Activated effector memory CD4-positive, alpha-beta T cell treated with Interleukin-2 at 50 U/mL for 16 hours (primary cell): ENCODE measurements at places on chromosomes 11 and 22.

GRCh38 chr11:114448749-114449482, 9.6 kb downstream of the REXO2 start:
- DNase-seq, result no peak

GRCh38 chr11:844693-845644, 2.3 kb downstream of the TSPAN4 start:
- DNase-seq, result no peak

- DNase-seq, result no peak
These were observed 63.2 kb downstream of the PACS1 start for GRCh38 chr11:66133216-66133775.

GRCh38 chr22:31144223-31144622, 3.9 kb upstream of the PLA2G3 start:
- no peak for DNase-seq

GRCh38 chr11:8098879-8099278, 17.9 kb downstream of the TUB start:
- DNase-seq, result no peak

DNA sequence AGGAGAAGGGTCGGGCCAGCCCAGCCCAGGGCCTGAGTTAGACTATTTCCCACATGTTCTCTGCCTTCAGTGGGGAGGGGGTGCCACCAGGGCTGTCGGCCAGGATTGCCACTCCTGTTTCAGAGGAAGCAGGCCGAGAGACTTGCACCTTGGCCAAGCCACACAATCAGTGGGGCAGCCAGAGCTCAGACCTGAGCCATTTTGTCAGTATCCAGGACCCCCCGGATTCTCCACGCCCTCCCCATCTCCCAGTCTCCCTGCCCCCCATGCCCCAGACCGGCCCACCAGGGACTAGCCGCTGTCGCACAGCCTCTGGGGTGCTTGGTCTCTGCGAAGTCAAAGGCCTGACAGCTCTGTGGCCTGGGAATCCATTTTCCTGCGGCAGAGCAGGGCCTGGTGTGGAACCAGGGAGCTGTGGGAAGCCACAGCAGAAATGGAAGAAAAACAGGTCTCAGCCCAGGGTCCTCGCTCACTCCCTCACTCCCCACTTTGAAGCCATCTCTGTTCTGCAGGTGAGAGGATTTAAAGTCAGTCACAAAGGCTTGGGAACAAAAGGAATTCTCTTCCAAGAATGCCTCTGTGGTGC, 25.5 kb upstream of the MGAT3 start:
- no peak for DNase-seq

DNA sequence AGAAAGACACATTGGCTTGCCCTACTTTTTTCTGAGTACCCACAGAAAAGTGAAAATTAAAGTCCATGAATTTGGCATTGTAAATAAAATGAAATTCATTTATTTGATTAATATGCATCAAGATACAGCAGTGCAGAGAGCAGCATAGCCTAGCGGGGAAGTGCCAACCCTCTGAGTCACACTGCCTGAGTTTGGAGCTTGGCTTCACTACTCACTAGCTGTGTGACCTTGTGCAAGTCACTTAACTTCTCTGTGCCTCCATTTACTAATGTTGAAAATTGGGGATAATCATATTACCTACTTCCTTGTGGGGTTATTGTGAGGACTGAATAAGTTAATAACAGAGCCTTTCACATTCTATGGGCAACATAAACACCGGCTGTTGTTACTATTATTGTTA, 111.5 kb upstream of the CSNK2A3 start:
- DNase-seq, result no peak

DNA sequence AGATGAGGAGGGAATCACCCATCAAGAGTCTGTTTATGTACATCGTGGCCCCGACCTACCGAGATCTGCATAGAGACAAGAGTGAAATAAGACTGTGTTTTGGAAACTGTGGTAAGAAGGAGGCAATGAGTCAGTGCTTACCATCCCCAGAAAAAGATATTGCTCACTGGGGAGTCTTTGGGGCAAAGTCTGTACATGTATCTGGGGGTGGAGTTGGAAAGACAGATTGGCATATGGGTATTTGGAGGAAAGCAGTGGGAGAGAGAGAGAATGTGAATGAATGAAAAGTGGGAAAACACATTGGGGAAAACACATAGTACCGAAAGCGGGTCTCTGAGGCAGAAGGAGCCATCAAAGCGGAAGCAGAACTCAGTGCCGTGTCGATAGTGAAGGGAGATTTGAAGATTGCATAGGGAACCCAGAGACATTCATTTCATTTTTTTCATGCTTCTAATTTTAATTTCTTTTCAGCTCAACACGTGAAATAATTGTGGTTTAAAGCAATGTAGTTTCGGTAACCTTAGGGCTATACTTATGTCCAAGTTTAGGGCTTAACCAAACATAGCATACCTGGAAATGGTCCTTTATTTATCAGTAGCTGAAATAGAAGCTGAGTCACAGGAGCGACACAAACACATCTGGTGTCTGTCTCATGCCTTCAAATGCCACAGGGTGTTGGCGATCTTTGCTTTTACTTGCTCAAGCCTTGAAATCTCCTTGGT, 98.6 kb upstream of the CD44 start:
- peak; percentile 42 for DNase-seq

DNA sequence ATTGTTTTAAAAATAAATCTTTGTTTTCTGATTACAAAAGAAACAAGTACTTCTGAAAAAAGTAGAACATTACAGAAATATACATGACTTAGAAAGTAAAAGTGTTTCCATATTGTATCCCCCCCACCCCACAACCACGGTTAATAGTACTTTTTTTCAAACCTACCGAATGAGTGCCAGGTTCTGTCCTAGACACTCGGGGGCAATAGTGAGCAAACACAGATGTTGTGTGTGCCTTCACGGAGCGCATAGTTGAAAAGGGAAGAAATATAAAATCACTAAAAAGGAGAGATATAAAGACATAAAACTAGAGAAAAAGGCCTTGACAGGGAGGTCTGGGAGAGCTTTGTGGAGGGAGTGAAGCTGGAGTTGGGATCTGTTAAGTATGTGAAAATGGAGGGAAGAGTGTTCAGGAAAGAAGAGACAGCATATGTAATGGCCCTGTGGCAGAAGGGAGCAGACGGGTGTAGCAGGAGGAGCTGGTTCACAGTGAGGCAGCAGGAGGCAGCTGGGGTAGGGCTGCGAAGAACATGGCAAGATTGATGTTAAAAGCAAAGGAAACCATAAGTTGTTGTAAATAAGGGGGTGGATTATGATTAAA, 42.1 kb upstream of the ALX4 start:
- DNase-seq, result no peak

- DNase-seq, result no peak
These were observed 21.3 kb upstream of the ELFN2 start for GRCh38 chr22:37448516-37449127.

DNA sequence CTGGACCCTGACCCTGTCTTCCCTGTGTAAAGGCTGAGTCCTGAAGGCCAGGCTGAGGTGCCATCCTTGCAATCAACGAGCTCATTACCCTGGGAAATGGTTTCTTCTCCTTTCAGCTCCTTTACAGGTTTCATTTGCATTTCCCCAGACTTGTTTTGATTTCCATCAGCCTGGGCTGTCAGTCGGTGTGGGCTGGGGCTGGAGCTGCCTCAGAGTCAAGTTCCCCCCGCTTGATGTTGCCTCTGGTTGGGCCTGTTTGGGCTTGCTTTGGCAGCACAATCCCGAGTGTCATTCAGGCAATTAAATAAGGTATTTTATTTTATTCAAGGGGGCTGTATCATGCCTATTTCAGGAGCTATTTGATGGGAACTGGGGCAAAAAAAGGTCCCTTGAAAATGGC, 424.9 kb downstream of the INSC start:
- no peak for DNase-seq

- DNase-seq, result no peak
These were observed 1495.7 kb downstream of the TBC1D22A start for GRCh38 chr22:48258064-48258701.

- no peak for DNase-seq
These were observed 7.1 kb downstream of the YWHAH start for GRCh38 chr22:31951194-31952093.

GRCh38 chr11:108237058-108237481, 14.2 kb downstream of the ATM start:
- no peak for DNase-seq

DNA sequence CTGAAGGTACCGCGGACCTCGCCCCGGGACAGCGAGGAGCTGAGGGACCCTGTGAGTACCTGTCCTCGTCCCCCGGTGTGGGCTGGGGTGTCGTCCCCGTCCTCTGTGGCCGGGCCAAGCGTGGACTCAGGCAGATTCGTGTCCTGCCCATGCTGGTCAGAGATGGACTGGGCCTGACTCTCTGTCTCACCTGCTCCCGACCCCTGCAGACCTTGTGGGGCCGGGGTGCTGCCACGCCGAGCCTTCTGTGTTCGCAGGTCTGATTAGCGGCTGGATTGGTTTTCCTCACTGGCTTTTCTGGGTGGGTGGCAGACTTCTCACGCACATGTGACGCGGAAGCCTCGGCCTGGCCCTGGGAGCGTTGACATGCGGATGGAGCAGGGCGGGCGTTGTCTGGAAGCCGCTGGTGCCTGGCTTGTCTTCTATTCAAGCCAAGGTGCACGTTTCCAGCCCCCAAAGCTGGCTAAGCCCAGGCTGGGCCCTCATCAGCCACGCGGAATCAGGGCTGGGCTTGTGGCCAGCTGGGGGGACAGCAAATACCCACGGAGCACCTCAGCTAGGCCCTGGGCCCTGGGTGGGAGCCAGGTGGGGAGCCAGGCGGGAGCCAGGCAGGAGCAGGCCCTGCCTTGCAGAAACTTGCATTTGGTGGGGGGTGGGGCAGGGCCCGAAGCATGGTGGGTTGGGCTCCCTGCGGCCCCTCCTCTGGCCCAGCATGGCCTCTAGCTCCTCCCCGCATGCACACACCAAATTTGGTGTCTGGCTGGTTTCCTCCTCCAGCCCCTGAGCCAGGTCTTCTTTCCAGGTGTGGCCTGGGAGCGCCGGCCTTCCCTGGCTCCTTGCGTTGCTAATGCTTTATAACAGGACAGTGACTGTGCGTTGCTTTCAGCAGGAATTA, 7.0 kb downstream of the GRAMD4 start:
- no peak for DNase-seq

- DNase-seq, result no peak
These were observed 3.7 kb upstream of the HSPA8 start for GRCh38 chr11:123065621-123066020.

DNA sequence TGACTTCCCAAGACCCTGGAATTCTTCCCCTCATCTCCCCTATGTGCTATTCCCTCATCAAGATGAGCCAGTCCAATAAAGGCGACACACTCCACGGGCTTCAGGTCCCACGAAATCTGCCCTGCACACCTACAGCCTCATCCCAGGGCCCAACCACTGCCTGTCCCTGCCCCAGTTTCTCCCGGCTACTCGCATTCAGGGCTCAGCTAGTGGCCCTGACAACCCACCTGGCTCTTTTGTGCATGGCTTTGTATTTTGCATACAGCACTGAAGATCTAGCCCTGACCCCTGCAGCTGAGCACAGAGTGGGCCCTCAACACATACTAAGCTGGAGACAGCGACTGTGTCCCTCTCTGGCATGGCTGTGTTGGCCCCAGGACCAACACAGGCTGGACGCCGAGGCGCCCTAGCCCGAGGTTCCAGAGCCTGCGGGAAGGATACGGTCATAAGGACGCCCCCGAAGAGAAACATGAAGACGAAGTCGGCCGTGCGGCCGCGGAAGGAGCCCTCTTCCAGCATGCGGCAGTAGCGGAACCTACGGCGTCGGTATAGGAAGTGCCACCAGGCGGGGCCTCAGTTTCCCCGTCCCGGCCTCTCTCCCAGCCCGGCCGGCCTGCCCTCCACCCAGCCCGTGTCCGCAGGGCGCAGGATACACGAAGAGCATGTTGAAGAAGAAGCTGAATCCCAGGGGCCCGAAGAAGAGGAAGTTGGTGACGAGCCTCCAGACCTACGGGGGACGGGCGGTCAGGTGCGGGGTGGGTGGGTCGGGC, 710 bp downstream of the DERL3 start:
- DNase-seq, result no peak

GRCh38 chr22:37166675-37167066, 17.0 kb upstream of the IL2RB start:
- peak; percentile 76 for DNase-seq

GRCh38 chr11:488992-489391, 18.1 kb downstream of the RNH1 start:
- no peak for DNase-seq

- DNase-seq, result no peak
These were observed 910.4 kb downstream of the METTL15 start for GRCh38 chr11:29018631-29019030.

- DNase-seq, result no peak
These were observed 7.6 kb downstream of the MAML2 start for GRCh38 chr11:96335388-96335787.

- no peak for DNase-seq
These were observed 70.8 kb downstream of the WNT7B start for GRCh38 chr22:45905924-45906865.

GRCh38 chr22:46116491-46116958, 33.8 kb upstream of the PPARA start:
- peak; percentile 72 for DNase-seq

GRCh38 chr11:73285721-73286120, 13.6 kb downstream of the P2RY6 start:
- no peak for DNase-seq

GRCh38 chr22:19446603-19447329, 745 bp downstream of the C22orf39 start:
- no peak for DNase-seq

DNA sequence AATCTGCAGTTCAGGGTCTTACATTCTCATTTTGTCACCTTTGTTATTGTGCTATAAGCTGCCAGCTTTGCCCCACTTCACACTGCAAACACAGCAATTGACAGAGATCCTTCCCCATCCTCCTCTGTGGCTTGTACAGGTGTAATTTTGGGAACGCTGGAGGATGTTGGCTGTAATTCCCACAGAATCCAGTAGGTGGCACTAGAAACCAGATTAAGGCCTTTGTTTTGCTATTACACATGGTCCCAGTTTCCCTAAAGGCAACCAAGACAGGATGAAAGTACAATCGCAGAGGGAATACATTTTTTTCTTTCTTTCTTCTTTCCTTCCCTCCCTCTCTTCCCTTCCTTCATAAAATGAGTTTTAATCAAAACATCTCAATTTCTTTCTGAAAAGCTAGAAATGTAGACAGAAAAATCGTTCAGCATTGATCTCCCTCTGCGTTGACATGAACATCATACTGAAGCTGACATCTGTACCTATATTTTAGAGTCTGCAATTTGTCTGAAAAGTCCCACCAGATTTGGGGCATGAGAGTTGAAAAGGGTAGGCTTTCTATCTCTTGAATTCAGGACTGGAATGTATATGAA, 21.3 kb upstream of the NELL1 start:
- no peak for DNase-seq

DNA sequence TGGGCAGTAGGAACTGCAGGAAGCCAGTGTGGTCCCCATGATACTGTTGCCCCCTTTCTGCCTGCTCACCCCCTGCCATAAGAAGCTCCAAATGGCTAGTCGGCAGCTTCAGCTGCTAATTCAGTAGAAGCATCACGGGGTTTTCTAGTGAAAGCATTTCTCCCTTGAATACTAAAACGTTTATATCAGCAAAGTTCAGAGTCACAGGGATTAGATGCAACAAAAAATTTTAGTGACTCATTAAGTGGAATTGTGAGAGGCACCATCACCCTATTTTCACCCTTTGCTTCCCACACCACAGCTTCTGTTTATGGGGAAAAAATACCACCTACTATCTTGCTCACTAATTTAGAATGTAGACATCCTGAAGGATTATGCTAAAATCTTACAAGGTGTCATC, 25.2 kb downstream of the RAB39A start:
- no peak for DNase-seq
